ENCODE measurements at places on chromosomes 3 and 15.

DNA sequence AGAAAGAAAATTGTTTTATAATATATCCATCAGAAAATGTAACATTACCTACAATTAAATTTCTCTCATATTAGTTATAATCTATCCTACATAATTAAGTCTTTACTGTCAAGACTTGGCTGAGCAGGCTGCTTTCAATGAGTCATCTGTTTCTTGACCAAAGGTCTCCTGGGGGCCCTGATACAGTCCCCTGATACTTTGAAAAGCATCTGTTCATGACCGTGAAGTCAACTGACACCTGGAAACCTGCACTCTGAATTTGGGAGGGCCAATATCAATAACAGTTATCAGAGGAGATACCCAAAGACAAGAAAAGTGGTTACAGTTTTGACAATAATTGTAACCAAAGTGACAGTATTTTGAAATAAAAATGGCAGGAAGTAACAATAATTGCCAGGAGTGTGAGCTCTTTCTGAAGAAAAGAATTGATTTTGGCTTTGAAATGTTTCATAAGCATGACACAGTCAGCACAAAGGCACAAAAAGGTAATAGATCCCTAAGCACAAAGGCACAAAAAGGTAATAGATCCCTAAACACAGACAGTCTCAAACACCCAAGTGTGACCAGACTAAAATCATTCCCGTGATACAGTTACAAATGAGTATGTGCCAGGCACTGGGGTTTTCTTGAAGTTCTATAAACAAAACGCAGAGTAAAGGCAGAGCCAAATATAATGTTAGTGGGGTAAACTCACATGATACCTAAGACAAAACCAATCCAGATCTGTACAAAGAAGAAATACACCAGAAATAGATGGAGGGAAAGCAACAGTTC, 260.7 kb downstream of the PLOD2 start:
- no peak for DNase-seq

DNA sequence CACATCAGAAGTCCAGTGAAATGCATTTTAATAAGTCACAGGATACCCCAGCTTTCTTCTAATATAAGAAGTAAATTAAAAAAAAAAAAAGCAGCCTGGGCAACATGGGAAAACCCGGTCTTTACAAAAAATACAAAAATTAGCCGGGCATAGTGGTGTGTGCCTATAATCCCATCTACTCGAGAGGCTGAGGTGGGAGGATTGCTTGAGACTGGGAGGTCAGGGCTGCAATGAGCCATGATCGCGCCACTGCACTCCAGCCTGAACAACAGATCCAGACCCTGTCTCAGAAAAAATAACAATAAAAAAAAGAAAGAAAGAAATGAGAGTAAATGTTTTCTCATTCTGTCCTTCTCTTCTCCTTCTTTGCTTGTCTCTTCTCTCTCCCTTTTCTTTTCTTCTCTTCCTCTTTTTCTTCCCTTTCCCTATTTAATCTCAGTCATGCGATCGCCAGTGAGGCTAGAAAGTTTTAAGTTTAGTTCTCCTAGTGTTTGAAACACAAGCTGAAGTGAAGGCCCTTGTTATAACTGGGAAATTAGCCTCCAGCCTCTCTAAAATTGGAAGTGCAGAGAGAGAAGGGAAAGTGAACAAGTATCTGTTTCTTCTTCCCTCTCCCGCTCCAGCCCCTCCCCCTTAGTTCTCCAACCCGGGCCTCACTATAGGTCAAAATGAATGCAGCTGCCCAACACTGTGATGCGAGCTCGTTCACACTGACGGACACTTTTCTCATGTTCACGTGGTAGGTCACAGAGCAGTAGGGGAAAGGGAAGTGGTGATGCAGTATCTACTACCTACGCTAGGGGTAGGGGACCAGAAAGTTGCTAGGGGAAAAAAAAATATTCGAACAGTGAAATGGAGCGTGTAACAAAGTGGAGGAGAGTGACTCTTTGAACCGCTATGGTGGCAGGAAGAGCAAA, 23.5 kb upstream of the TSC22D2 start:
- no peak for DNase-seq

DNA sequence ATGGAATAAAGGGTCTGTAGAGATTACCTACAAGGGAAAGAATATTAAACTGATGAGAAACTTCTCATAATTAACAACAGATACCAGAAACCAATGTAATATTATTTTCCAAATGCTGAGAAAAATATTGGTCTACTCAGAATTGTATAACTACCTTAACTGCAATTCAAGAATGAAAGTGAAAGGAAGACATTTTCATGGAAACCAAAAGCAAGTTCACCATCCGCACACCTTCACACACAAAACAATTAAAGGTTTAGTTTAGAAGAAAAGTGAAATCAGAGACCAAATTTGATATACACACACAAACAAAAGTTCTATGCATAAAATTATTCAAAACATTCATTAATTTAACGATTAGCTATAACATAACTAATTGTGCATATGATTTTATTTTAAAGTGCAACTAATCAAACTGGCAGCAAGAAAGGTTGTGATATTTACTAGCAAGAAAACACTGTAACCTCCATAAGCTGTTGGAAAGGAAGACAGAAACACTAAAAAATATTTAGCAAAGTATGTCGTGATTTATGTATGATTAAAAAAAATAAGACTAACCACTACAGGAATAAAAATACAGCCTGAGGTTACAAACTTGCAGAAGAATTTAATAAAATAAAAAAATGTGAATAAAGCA, 395.5 kb downstream of the FGF12 start:
- DNase-seq = no peak

GRCh38 chr3:66642484-66642883, 141.7 kb upstream of the LRIG1 start:
- DNase-seq = no peak

DNA sequence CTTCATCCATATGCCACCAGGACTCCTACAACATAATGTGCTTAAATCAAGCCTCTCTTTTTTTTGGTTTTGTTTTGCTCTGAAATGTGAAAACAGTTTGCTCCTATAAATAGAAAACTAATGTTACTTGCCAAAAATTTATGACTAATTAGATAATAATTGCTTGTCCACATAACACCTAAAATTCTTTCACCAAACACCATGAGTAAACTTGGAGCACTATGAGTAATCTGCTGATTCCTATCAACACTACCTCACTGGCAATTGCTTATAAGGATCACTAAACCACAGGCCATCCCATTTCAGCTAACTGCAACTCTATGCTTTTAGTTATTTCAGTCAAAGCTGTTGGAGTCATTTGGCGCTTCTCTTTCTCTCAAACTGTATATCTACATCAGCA, 252.7 kb downstream of the EPHA3 start:
- no peak for DNase-seq

DNA sequence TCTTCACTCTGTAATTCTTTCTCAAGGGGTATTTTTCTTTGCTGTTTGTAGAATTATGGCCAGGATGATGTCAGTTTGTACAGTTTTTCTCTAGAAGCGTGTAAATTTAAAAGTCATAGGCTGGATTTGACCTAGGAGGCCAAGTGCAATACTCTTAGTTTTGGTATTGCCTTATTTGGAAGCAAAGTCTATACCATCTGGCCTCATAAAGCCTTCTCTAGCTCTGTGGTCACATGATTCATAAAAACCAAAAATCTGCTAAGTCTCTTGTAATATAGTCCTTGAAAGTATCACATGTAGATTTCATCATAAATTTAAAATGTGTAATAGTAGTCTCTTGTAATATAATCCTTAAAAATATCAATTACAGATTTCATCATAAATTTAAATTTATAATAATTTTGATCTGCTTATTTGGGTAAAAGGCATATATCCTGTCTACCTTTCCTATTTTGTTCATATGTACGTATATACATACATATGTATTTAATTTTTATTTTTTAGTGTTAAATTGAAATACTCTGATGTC, 25.6 kb downstream of the TEX9 start:
- no peak for DNase-seq

DNA sequence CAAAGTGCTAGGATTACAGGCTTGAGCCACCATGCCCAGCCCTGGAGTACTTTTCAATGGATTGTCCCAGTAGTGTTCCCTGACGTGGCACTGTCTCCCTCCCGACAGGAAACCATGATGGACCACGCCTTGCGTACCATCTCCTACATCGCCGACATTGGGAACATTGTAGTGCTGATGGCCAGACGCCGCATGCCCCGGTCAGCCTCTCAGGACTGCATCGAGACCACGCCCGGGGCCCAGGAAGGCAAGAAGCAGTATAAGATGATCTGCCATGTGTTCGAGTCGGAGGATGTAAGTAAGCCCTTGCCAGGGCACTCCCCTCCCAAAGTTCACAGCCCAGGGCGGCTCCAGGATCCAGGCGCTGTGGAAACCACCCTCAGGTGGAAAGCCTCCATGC, 168.1 kb downstream of the NSMCE3 start:
- DNase-seq = no peak

GRCh38 chr15:101183931-101184305, 67.9 kb downstream of the CHSY1 start:
- DNase-seq = no peak

DNA sequence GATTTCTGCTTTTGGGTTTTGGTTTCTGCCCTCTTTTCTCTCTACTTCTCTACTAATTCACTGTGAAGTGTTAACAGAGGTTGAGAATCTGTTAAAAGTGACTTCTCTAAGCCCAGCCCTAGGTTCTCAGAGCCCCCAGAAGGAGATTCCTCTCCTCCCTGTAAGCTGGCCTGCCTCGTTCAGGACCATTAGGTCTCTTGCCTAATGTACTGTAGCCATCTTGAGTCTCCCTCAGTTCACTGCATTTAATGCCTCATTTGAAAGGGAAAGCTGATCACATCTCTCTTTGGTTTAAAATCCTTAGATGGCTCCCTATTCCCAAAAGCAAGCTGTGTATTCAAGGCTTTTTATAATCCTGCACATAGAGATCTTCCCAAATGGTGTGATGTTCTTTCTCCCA, 16.3 kb downstream of the RTP1 start:
- no peak for DNase-seq

- DNase-seq = peak; percentile 42
Measured at GRCh38 chr3:32374788-32375595, 16.7 kb upstream of the CMTM7 start.

DNA sequence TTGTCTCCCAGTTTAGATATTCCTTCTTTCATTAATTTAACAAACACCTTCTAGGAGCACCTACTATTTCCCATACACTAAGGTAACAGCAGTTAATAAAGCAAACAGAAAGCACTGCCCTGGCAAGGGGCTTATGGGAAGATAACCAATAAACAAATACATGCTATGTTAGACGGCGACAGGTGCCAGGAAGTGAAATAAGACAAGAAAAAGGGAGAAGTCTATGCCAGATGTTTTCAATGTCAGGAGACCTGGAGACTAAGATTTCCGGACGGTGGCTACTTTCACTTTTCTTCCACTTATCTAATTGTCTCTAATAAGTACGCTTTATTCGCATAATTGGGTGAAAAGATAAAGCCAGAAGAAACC, 32.5 kb upstream of the ZNF445 start:
- no peak for DNase-seq

Measured in stimulated activated CD8-positive, alpha-beta memory T cell treated with anti-CD3 and anti-CD28 coated beads, Interleukin-4, amount 100 ng/mL, for 1 hour (primary cell).